ENCODE measurements at places on chromosomes 6 and 20.

GRCh38 chr6:156347656-156348055 lies 429.5 kb upstream of the ARID1B start:
- DNase-seq = no peak

- no peak for DNase-seq
Measured at GRCh38 chr6:42766163-42766670, 15.6 kb upstream of the BICRAL start.

DNA sequence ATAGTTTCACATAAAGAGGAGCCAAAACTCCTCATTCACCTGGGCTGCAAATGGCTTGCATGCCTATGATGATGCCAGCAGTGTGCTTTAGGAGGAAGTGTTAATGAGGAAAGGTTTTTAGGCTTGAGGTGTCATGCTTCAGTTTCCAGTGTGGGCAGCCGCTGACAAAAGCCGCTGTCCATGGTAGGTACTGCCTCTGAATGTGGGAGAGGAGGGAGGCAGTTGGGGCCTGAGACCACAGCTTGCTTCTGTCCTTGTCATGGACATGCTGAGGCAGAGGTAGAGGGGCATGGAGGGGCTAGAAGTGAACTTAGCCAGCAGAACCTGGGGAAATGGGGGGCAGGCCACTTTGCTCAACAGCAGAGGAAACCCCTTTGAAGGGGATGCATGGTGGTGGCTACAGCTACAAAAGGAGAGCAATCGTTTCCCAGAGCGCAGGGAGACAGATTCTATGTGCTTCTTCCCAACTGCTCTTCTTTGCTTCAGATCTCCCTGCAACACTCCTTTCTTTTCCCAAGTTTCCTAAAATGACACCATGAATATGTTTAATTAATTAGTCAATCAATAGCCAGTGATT lies 372.1 kb upstream of the CNR1 start:
- DNase-seq = no peak

GRCh38 chr20:52193133-52193532 lies 1.6 kb upstream of the ZFP64 start:
- no peak for DNase-seq

GRCh38 chr6:56663344-56663743 lies 20.7 kb upstream of the DST start:
- DNase-seq = no peak

DNA sequence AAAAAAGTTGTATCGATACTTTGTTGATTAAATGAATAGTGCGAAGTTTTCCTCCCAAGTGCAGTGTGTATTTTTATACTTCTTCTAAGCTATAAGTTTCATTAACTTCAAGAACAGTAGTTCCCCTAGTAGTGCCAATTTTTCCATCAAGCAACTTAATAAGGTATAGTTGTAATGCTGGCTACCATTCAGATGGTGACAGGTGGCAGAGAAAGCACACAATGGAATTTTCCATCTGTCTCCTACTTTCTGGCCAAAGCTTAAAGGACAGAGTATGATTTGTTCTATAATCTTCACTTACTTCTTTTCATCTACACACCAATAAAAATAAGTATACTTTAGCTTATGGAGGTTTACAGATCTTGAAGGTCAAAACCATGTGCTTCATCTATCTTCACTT lies 431.1 kb downstream of the NKAIN2 start:
- DNase-seq = no peak

- no peak for DNase-seq
Measured at GRCh38 chr6:11368264-11368663, 135.8 kb upstream of the NEDD9 start.

DNA sequence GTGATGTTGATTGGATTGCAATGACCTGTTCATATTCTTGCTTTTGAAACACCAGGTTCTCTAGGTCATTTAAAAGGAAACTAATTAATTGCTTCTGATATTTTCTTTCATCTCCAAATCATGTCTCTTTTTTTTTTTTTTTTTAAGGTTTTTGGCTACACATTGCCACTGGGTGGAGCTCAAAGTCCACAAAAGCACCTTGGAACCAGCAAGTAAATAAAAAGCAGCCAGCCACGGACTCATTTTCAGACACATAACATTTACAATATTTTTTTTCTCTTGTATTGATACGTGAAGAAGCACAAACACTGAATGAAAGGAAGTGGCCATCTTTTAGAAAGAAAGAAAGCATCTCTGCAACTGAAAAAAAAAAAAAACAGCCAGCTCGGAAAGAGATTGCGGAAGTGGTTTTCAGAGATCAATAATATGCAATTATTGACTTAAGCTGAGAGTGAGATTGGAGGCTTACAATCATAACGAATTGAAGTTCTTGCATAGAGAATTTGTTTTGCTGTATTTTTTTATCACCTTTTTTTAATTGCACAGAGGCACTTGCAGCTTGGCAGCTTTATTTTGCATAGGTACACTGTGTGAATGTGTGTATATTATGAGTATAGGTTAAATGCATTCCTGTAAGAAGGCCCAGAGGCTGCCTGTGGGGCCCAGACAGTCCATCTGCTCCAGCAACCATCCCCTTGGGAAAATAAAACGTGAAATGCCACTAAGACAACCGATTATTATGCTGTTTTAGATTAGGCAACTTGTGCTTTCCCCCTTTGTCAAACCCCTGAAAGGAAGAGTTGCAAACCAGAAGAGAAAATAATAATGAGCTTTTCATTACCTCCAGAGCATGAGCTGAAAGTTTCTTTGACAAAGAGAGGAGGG lies 28.2 kb downstream of the CGA start:
- no peak for DNase-seq

DNA sequence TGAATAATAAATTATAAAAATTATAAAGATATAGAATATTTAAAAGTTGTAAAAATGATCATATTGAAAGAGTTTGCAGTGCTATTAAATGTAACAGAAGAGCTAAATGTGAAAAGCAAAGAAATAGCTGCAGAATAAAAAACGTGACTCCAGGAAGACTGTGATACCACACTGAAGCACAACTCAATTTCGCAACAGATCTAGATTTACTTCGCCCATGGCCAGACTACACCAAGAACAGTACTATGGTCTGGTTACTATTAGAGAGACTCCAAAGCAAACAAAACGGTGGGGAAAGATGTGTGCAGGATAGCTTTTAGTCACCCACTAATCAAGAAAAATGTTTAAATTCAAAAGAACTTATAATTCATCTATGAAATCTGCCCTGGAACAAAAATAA lies 1.9 kb downstream of the CHD6 start:
- DNase-seq = no peak

DNA sequence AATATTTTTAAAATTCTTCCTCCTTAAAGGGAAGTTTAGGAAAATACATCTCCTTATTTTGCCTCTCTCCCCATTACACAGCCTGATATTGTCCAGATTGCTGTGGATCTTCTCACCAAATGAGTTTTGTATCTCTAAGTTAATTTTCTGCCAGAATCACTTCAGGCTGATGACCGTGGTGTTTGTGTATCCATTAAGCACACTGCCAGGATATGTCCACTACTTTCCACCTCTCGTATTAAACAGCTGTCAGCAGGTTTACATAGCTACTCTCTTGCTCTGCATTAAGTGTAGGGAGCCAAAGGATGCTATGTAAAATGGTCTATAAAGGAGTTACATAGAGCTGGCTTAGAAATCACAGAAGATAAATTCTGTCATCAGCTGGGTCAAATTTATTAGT lies 201.1 kb downstream of the ZFAND3 start:
- DNase-seq = no peak

- DNase-seq = no peak
Measured at GRCh38 chr6:37679539-37680476, 17.9 kb downstream of the MDGA1 start.

DNA sequence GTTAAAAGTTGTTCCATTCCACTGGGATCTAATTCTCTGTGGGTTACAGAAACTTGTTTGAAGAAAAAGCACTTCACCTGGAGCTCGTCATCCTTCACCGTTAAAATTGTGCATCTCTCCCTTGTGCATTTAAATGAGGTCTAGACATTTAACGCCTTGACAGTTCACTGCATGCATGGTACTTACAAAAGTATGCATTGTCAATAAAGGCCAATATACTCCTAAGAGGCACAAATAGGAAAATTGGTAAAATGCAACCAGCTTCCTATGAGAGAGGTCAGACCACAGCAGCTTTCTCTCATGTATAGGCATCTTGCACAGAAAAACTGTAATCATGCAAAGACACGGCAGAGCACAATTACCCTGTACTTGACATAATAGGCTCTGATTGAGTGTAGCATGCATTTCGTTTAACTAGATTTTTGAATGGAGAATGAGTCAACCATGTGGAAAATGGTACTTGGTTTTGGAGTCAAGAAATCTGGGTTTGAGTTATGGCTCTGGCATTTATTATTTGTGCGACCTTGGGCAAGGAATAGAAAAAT lies 378.5 kb downstream of the RFPL4B start:
- no peak for DNase-seq

DNA sequence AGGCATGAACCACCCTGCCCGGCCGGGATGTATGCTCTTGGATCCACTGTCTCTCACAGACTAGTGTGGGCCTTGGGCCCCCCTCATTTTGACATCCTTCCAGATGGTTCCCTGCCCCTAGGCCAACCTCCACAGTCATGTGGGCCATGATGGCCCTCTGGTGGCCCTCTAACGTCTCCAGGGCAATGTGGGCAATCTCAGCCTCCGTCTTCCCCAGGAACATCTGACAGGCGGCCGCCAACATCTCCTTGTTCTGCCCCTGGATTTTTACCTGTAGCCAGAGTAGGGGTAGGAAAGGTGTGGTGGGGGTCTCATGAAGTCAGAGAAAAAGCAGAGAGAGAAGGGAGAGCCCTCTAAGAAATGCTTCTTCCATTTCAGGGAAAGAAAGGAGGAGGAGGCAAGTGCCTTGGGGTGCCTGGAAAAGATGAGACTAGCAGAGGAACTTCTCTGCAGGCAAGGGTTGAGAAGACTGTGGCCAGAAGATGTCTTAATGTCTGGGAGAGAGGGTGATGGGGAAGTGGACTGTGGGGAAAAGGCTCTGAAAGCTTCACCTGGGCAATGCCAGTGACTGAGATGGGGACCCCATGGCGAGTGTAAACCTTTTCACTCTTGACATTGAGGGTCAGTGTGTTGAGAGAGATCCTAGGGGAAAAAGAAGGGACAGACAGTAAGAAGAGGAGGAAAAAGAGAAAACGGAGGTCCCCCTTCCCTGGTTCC lies 1.3 kb downstream of the FLOT1 start:
- no peak for DNase-seq

DNA sequence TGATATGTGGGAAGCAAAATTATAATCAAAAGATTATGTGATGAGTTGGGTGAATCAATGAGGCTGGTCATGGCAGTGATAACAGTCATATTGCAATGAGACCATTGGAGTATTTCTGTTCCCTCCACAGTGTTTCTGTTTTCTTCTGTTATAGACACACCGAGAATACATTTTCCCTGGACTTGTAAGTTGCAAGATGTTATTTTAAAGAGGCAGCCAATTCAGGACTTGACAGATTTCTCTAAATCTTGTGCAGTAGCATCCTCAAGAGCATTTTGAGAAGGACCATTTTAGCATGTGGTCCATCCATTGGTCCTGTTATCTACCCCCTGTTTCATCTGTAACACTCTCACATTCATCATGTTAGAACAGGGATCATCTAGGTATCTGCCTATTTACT lies 55.6 kb downstream of the NKAIN2 start:
- no peak for DNase-seq

GRCh38 chr20:52731093-52731492 lies 241.1 kb upstream of the TSHZ2 start:
- no peak for DNase-seq

- no peak for DNase-seq
Measured at GRCh38 chr6:170317076-170317475, 10.5 kb downstream of the FAM120B start.

GRCh38 chr6:39696986-39697788 lies 28.0 kb downstream of the KIF6 start:
- DNase-seq = no peak

DNA sequence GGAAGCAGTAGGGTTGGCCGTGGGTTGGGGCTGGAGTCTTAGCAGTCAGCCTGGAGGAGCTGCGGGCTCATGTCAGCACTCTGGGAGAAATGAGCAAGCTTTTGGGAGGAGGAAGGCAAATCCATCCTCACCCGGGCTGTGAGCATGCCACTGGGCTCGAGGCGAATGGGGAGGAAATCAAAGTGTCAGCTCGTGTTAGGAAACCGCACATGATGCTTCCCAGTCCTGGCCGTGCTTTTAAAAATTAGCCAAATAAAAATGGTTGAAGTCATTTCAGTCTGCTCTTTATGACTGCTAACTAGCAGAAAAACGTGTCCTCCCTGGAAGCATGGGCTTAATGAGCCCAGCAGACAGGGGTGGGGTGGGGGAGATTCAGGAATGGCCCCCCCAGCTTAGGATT lies 98.1 kb downstream of the NFATC2 start:
- DNase-seq = no peak

DNA sequence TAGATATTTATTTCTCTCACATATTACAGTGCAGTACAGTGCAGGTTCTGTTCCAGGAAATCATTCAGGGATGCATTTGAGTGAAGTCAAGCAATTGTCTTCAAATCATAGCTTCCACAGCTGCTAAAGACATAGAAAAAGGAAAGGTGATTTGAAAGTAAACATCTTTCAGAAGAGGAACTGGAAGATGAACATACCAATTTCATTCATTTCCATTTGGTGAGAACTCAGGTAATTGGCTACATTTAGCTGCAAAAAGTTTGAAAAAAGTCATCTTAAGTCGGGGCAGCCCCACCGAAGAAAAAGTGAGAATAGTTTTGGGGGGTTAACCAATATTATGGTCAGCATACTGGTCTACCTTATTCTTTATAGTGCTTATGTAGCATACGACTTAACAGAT lies 61.4 kb upstream of the IL20RA start:
- no peak for DNase-seq

GRCh38 chr6:84448331-84448730 lies 220.9 kb upstream of the CEP162 start:
- no peak for DNase-seq

- no peak for DNase-seq
Measured at GRCh38 chr6:51827580-51827979, 259.8 kb downstream of the PKHD1 start.

DNA sequence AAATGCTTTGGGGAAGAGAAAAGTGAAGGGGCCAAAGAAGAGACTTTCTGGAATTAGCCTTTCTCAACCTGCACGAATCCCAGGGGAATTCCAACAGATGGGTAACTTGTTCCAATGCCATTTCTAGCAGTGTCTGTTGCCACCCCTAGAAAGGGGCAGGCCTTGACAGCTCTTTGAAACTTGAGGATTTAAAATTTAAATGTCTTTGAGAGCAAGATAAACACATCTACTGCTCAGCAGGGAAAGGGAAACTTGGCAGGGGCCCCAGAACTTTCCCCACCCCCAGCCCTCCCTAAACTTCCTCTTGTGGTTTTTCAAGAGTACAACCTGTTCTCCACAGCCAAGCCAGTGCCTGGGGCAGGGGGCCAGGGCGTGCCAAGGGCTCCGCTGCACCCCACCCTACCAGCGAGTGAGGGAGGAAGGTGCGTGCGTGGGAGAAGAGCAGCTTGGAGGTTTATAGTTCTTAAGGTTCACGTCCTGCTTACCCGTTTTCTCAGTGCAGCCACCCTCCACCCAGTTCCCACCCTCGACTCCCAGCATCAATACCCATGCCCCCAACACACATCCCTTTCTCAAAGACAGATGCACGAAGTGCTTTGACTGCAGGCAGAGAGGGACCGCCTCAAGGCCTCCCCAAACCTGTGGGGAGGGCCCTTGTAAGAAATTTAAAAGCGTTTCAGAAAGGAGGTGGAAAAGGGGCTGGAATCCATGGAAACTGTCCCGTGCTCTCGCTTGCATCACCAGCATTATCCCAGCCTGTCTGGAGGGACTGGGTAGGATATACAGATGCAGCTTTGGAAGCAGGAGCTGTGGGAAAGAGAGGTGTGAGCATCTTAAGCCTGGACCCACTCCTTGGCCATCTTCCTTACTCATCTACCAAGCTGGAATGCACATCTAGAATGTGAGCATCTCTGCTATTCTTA lies 4.5 kb upstream of the TAF8 start:
- DNase-seq = peak; percentile 57

Measured in stimulated activated CD8-positive, alpha-beta memory T cell treated with anti-CD3 and anti-CD28 coated beads, Interleukin-15, amount 100 ng/mL, for 1 hour (primary cell).